ENCODE measurements at places on chromosomes 6 and 20.

- no peak for DNase-seq
Measured at GRCh38 chr20:64199395-64199794, 35.1 kb downstream of the MYT1 start.

DNA sequence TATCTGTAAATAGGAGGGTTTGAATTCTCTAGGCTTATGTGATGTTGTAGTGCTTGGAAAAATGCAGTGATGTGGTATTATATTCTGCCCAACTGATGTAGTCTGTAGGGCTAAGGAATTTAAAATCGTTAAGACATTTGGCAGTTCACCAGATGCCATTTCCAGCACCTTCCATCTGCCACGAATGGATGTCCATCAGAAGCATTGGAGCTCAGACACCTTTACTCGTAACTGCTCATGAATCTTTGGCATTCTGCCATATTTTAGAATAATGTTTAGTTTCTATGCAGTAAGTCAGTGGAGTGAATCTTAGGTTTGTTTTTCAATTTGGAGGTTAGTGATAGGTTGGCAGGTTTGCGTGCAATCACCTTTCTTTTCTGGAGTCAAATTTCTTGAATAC, 2.4 kb upstream of the SYTL3 start:
- no peak for DNase-seq

DNA sequence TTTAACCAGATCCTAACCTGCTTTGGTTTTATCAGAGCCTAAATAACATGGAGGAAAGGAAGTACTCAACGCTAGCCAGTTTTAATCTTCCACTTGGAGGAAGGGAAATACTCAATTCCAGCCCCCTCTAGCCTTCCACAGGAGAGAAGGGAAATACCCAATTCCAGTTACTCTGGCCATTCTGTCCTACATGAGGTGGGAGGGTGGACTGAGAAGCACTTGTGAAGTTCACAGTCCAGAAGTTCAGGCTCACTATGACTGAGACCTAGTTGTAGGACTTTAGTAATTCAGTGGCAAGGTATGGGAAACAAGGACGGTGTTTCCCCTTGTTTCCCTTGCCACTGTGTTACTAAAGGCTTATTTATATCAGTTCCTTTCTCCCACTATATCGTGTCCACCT, 672.0 kb downstream of the RFPL4B start:
- no peak for DNase-seq

- DNase-seq = no peak
Measured at GRCh38 chr20:57387945-57388371, 3.2 kb upstream of the RBM38 start.

DNA sequence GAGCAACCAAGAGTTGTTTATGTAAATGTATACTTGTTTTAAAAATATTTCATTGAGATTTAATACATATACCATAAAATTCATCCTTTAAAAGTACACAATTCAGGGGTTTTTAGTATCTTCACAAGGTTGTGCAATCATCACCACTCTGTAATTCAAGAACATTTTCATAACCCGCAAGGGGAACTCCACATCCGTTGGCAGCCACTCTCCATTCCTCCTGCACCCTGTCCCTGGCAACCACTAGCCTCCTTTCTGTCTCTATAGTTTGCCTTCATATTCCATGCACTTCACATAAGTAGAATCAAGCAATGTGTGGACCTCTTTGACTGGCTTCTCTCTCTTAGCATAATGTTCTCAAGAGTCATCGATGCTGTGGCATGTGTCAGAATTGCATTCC, 104.2 kb upstream of the PDE10A start:
- no peak for DNase-seq

DNA sequence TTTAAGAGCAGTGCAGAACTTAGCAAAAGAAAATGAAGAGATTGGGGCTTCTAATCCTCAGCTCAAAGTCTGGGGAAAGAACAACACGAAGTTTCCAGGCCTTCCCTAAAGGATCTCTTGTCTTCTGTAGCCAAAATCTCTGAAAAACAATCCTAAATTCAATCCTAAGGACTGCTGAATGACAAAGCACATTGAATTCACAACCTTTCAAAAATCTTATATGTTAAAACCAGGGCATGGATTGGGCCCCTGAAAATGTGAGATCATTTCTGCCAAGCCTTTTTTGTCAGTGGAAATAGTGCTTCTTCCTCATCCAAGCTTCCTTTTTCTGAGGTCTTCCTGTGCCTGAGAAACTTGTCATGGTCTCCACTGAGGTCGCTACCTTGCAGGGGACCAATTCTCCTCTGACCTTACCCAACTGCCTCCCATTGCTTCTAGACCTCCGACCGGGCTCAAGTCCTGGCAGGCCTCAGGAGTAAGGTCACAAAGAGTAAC, 126.2 kb upstream of the ARID1B start:
- no peak for DNase-seq

- no peak for DNase-seq
Measured at GRCh38 chr20:56285496-56285895, 37.0 kb downstream of the MC3R start.

DNA sequence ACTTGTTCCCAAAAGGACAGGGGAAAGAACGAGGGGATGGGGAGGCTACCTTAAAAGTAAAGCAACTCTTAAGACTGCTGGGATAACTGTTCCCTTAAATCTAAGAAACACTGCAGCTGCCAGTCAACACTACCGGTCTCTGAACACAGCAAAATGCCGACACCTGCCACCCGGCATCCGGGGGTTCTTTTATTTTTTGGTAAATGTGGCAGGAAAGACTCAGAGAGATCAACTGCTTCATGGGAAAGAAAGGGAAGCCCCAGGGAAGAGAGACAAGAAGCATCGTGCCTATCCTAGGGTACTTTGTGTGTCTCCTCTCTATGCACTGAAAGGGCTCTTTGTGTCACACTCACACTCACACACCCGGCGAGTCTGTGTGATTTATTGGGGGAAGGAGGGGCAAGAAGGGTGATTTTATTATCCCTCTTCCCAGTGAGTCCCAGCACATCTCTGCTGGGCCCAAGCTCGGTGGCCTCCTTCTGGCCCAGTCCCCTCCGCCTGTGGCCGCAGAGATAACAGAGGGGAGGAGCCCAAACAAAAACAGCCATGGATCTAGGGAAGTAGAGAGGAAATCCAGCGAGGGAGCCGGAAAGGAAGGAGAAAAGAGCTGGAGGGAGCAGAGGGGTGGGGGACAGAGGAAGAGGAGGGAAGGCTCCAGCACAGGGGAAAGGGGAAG, 1.4 kb downstream of the FYN start:
- DNase-seq = no peak

DNA sequence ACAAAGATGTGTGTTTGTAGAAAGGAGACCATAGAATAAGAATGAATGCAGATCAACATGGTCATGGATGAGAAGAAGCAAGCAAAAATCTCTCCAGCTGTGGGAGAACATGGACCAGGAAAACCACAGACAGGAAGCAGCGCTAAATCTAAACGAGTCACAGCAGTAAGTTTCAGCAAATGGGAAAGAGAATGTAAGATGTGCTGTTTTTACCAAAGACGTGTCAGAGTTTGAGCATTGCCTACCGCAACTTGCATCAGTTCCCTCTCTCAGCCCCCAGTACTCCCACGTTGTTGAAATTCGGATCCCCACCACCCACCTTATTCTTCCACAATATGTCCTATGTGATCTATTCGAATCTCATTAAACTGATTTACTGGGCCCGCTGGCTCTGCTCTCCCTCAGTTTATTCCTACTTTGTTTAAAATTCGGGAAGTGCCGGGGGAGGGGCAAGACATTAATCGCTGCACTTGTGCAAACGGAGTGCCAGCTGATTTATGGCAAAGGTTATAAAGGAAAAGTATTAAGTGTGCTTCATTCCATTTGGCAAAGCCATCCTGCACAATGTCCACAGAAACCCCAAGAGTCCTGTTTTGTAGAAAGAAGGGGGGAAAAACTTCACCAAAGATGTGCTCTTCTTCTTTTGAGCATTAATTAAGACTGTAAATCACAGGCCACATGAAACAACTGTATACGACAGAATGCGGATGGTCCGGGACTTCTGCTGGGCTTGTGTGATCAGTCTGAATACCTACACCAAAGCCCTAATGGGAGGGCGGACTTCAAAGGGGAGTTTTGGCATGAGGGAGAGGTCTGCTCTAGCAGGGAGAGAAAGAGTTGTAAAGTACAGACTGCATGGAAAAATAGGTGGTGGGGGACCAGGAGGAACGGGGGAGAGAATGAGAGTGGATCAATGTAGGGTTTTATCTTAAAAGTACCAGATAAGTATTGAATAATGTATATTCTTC, 59.1 kb upstream of the PRDM1 start:
- no peak for DNase-seq

DNA sequence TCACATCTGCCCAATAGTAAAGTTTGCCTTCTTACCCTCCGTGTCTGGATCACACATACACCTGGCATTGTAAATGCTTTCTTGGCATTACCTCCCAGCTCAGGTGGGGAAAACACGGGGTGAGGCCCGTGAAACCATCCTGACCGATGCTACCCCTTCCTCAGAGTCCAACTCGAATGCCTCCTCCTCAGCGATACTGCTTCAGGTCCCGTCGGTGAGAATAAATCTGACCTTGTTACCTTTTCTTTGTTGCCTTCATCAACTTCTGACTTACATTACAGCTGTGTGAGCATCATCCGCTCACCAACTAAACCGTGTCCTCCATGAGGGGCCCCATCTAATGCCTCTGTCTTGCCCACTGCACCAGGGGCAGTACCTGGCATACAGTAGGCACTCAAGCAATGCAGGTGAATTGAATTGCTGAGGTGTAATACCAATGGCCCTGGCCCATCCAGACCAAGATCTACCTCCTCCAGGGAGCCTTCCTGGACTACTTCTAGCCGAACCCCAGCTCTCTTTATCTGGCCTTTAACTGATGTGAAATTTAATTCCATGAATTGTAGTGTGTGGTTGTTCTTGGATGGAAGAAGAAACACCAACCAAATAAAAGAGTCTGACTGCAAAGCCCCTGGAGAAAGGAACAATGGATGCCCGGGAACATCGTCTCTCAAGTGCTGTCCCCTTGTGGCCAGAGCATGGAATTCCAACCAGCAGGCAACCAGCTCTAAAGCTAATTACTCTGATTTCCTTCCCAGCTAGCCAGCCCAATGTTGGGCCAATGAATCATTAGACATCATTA, 141.5 kb downstream of the ANKRD60 start:
- DNase-seq = peak; percentile 22

GRCh38 chr6:127539272-127539671, 20.1 kb upstream of the MTCL3 start:
- DNase-seq = no peak

GRCh38 chr20:59683181-59683580, 78.8 kb downstream of the PHACTR3 start:
- DNase-seq = no peak

GRCh38 chr6:167510648-167511047, 185.8 kb downstream of the TTLL2 start:
- DNase-seq = no peak

GRCh38 chr6:129605967-129606366, 104.0 kb downstream of the ARHGAP18 start:
- no peak for DNase-seq

DNA sequence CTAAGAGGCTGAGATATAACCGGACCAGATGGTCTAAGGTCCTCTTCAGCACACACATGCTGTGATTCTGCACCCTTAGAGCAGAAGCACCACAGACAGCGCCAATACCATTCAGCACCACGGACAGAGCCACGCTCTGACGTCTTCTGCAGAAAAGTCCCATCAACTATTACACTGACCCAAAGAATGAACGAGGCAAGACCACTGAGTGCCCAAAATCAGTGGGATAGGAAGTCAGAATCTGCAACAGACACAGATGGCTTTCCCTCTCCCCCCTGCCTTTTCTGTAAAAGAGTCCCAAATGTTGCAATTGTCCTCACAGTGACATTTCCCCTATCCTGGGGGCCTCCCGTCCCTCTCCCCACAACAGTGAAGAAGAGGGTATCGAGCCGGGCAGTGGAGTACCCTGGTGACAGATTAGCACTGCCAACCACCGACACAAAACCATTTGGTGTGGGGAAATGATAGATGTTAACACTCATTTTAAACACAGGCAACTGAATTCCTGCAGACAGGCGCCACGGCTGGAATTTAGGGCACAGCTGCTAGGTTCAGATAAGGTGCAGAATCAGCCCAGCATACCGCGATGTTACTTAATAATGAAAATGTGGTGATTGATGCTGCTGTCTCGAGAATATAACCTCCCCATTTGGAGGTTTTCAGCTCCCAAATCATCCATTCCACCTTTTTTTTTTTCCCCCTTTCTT, 66.6 kb upstream of the CTNNBL1 start:
- peak; percentile 28 for DNase-seq

DNA sequence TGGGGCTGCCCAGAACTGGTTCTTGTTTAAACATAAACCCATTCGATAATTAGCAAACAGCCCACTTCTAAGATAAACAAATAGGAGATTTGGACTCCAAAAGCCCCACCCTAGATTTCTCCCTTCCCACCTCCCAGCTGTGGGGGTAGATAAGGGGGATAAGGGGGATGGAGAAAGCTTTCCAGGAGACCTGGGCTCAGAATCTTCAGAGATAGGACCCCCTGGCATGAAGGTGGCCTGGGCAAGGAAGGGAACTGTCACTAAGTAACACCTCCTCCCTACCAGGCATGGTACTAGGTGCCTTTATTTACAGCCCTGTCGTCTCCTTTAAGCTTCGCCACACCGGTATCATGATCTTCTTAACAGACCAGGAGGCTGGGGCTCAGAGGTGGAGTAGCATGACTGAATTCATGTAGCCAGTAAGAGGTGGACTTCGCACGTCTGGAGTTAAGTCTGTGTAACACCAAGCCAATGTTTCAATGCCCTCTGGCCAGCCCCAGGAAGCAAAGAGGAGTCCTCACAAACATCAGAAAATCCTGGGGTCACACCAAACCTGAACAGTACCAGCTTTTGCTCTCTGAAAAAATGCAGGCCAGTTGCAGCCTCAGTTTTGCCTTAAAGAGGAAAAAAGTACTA, 4.6 kb downstream of the SDC4 start:
- DNase-seq = no peak

DNA sequence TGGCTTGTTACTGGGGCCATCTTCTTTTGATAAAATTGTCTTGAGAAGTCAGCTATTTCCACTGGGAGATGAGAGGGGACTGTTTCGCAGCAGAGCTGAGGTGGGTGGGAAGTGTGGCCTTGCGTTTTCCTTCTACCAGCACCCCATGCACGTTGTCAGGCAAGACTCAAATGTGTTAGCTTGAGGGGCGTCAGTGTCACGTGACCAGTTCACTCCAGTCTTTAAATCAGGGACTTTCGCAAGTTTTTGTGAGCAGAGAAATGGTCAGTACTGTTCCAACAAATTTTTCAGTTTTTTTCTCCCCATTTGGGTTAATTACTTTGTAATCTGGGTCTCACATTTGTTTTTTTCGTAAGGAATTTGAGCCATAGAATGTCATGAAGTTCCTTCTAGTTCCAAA, 20.7 kb upstream of the ADRM1 start:
- no peak for DNase-seq

All from GM19239 (cell line).